ENCODE measurements at places on chromosomes 1 and 21.

- DNase-seq = no peak
Observed at GRCh38 chr1:162704673-162705424, 72.6 kb downstream of the DDR2 start.

- DNase-seq = no peak
Observed at GRCh38 chr1:67190410-67190809, 24.2 kb downstream of the IL23R start.

- no peak for DNase-seq
Observed at GRCh38 chr1:167249702-167250101, 29.0 kb downstream of the POU2F1 start.

DNA sequence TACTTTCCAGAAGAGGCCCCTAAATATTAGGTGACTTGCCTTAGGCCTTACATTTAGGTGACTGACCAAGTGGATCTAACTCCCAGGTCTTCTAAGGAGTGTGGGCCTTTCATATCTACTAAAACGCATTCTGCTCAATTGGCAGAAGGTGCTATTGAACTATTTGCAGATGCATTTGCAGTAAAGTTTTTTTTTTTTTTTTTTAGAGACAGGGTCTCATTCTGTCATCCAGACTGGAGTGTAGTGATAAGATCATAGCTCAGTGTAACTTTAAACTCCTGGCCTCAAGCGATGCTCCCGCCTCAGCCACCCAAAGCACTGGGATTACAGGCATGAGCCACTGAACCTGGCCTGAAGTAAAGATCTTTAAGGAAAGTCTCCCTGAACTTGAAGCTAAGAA lies 13.0 kb upstream of the ACBD6 start:
- DNase-seq = no peak

DNA sequence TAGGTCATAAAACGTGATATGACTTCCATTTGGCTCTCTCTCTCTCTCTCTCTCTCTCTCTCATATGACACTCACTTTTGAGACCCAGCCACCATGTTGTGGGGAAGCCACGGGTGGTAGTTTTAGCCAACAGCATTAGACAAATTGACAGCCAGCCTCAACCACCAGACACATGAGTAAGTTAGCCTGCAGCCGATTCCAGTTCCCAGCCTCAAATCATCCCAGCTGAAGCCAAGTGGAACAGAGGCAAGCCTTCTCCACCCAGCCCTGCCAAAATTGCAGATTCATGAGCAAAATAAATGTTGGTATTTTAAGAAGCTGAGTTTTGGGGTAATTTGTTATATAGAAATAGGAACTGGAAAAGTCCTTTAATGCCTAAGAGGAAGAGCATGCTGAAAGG lies 98.0 kb upstream of the DNAH14 start:
- DNase-seq = no peak

DNA sequence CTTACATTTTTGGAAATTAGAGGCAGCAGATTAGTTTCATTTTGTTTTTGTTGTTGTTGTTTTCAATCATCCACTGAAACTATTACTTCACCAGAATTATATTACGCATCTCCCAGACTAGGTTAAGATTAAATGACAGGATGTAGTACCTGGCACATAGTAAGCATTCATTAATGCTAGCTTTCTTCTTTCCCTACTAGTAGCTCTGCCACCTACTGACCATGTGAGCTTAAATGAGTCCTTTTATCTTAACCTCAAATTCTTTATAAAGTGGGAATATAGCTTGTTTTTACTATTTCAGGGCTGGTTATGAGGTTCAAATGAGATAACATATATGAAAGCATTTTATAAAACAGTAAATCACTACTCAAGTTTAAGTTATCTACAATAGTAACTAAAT lies 10.2 kb upstream of the ASPM start:
- DNase-seq = no peak

GRCh38 chr1:125085720-125086591 lies 3901.2 kb downstream of the SRGAP2C start:
- no peak for DNase-seq

- no peak for DNase-seq
Observed at GRCh38 chr1:223654083-223654482, 11.4 kb downstream of the CAPN8 start.

DNA sequence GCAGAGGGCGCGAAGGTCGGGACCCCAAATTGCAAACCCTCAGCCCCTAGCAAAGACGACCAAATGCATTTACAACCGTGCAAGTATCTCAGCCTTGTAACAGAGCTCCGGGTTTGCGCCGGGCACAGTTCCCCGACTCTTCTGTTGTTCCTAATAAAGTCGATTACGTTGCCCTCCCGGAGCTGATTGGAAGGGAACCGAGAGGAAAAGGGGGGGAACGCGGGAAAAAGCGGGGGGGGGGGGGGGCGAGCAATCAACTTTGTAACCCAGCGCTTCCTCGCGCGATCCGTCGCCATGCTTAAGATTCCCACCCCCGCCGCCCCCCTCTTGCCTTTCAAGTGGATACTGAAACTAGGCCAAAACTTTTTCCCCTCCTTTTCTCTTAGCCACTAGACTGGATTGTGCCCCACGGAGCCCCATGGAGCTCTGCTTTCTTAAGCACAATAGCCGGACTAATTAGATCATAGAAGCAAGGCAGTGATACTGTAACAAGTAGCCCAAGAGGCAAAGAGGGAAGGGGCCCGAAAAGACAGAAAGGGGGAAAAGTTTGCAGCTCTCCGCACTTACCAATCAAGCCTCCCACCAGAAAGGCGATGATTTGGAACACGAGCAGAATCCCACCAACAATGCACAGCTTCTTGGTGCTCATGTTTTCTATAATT lies 565 bp downstream of the WLS start:
- DNase-seq = no peak

DNA sequence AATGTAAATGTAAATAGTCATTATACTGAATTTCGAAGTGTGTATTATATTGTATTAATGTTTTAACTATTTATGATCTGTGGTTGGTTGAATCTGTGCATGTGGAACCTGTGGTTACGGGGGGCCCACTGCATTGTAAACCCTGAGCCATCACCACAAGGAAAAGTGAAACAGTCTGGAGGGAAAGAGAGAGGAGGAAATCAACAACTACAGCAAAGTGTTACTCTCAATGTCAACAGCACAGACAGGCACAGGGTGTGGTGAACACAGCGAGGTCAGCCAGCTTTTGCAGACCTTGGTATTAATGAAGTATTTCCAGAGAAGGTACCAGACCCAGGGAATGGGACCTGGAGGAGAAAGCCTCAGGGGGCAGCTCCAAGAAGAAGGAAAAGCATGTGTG lies 37.1 kb upstream of the BACE2 start:
- no peak for DNase-seq

DNA sequence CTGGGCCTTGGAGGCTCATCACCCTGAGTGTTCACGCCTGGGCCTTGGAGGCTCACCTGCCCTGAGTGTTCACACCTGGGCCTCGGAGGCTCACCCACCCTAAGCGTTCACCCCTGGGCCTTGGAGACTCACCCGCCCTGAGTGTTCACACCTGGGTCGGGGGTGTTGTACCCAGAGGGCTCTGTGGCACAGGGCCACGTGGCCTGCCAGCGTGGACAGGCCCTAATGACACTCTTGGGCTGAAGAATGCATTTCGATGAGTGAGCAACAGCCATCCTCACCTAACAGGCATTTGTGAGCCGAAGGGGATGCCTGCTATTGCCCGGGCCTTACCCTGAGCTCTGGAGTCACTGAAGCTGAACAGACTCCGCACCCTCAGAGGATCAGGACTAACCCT lies 17.5 kb downstream of the SLC19A1 start:
- no peak for DNase-seq

DNA sequence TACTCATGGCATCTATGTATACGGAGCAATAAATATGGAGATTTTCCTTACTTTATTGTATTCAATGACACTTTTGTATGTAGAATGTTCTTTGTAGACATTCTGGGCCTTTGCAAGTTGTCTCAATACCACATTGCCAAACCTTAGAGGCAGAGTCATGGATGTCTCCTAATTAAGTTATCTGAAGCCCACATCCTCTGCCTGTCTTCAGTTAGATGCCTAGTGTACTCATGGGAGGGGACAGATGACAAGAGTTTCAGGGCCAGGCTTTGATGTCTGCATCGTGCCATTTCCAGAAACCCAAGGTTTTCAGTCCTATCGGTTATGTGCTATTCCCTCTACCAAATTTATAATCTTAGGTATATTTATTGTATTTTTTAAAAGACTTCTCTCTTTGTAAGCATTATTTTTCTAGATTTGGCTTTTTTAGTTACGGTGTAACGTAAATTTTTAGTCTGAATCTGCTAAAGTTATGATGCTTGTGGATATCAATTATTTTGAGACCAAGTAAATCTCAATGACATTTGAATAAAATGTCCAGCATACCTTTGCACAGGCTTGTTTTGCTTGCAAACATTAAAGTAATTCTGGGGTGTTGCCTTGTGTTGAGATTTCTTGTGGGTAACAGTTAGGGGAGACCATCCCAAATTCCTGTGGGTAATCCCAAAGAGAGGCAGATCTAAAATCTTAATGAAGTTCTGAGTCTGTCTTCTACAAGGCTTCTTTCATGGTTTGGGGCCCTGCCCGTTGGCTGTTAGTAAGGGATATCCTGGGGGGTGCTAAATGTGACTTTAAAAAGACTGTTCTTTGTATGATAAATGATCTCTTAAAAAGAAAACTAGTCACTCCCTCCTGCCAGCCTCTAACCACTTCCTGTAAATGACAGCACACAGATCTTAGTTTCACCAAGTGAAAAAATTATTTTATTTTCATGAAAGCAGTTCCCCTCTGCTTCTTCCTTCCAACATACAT lies 8.0 kb upstream of the MACF1 start:
- no peak for DNase-seq

DNA sequence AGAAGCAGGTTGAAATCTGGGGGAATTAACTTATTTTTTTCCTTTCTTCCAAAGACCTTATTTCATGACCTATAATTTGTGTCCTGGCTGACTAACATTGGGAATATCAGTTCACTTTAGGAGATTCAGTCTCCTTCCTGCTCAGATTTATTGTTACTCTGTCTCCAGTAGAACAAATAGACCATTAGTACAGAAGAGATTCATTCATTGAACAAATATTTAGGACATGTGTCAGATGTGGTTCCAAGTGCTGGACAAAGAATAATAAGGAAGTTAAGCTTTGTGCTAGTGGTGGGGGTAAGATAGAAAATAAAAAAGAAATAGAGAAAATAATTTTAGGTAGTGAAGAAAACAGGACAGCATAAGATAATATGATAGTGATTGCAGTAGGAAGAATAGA lies 20.3 kb downstream of the ZMYM4 start:
- no peak for DNase-seq

DNA sequence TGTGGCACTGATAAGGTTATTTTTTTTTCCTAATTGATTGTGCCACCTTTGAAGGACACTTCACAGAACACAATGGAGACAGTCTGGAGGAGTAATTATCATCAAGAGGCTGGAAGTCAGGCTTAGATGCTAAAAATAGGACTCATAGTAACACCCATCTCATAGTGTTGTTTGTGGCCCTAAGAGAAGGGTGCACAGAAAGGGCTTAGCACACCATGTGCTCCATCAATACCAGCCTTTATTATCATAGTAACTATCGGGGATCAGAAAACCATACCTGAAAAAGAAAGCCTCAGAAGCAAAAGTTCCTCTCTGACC lies 11.9 kb downstream of the NIPAL3 start:
- DNase-seq = no peak

GRCh38 chr1:154859786-154860155 lies 10.3 kb downstream of the KCNN3 start:
- DNase-seq = no peak

GRCh38 chr1:176601348-176601747 lies 138.4 kb downstream of the PAPPA2 start:
- DNase-seq = no peak

DNA sequence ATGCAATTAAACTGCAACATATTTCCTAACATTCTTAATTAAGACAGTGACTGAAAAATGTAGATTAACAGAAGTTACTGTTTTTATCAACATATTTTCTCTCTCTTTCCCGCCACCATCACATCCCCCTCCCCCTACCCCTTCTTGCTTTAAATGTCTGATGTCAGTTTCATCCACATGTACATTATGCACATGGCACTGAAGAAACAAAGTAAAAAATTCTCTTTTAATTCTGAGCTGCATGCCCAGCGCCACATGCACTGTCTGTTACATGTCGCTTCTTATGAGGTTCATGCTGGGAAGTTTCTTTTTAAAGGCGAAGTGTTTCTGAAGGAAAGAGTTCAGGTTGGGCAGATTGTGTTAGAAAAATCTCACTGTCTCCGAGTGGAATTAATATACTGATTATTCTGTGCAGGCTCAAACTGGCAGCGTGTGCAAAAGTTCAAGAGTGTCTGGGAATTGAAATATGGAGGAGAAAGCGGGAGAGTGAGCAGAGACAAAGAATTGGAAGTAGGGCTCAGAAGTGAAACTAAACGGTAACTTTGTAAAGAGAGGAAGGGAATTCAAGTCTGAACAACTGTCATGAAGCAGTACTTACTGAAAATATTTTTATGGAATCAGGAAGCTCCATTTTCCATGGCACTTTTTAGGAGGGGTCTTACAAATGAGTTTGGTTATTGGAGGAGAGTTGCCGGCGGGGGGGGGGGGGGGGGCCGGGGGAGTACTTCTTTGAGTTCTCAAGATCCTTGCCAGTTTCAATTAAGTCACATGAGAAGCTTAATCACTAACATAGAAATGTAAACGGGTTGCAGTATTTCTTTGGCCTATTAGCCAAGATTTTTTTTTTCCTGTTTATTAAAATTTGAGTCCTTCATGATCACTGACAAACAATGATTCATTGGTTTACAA lies 217.6 kb downstream of the SDCCAG8 start:
- DNase-seq = no peak

GRCh38 chr1:231856426-231856825 lies 229.8 kb downstream of the DISC1 start:
- no peak for DNase-seq

GRCh38 chr1:60423146-60423780 lies 349.7 kb upstream of the C1orf87 start:
- DNase-seq = no peak

DNA sequence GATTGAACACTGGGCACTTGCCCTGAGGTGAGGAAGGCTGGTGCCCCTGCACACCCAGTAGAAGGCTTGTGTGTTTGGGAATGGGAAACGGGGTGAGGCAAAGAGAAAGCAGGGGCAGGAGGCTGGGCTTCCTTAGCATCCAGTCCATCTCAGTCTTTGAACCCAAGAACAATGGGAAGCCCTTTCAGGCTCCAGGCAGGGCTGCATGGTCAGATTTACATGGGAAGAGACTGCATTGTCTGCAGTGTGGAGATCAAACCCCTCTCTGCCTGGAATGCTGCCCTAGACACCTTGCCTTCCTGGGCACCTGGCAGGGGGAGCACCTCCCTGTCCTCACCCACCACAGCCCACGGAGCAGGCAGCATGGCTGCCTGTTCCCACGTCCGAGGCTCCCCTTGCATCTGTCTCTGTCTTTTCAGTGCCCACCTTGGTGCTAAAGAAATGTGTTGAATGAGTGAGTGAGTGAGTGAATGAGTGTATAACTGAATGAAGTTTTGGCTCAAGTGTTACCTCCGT lies 268.5 kb downstream of the GRIK3 start:
- DNase-seq = no peak
